ENCODE measurements at places on chromosomes 6 and 20.

- DNase-seq, result no peak
Observed at GRCh38 chr6:75603106-75603420, 1.4 kb downstream of the SENP6 start.

GRCh38 chr20:15794409-15794808, 778.8 kb downstream of the KIF16B start:
- DNase-seq, result no peak

DNA sequence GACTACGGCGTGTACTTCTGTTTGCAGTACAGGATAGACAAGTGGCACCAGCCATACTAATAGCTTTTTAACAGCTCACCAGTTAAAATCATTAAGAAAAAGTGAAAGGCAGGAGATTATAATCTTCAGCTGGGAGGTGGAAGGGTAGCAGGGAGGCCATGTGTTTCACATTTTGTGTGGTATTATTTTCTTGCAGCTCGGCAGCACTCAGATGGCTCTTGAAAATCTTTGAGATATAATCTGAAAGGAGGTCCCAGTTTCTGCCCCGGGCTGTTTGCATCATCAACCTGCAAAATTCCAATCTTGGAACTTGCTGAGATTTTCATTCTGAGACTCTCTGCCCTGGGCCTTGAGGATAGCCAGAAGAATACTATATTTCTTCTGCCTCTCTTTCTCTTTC, 87.5 kb upstream of the HDAC2 start:
- DNase-seq, result no peak

DNA sequence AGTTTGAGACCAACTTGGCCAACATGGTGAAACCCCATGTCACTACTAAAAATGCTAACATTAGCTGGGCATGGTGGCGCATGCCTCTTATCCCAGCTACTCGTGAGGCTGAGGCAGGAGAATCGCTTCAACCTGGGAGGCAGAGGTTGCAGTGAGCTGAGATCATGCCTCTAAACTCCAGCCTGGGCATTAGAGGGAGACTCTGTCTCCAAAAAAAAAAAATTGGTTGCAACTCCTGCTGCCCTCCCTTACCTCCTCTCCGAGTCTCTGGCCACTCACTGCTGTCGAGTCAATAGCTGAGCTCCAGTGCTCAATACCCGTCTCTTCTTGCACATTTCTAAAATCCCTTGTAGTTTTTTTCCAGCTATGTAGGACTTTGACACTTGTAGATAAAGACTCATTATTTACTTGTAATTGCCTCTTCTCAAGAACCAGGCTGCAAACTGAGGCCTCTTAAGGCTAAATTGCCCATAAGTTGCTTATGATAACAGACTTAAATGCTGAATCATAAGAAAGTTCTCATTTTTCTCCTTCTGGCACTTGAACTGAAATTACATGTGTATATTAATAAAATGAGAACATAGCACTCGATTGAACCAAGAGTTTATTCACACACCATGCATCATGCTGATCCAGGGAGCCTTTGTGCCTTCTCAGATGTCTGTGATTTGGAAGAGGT, 13.8 kb downstream of the HECA start:
- DNase-seq, result no peak

GRCh38 chr6:52595000-52595795, 18.3 kb upstream of the TRAM2 start:
- DNase-seq, result peak; percentile 23

GRCh38 chr6:129597023-129597713, 112.8 kb downstream of the ARHGAP18 start:
- no peak for DNase-seq

DNA sequence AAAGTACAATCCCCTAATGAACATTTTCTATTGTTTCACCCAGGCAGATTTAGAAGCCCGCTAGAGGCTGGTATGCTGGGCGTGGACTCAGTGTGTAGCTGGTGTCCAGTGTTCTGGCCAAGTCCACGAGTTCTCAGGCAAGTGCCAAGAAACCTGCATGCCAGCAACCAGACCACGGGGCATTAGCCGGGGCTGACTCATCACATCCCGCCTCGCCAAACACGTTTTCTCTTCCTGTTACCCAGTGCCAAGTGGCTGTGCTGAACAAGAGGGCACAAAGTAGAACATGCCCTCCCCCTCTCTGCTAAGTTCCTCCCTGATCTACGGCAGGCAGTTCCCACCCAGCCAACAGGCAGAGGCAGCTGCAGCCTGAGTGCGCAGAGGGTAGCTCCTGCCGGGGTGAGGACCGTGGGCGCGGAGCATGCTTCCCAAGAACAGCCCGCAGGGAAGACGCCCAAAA, 29.6 kb downstream of the RAMACL start:
- DNase-seq, result no peak

DNA sequence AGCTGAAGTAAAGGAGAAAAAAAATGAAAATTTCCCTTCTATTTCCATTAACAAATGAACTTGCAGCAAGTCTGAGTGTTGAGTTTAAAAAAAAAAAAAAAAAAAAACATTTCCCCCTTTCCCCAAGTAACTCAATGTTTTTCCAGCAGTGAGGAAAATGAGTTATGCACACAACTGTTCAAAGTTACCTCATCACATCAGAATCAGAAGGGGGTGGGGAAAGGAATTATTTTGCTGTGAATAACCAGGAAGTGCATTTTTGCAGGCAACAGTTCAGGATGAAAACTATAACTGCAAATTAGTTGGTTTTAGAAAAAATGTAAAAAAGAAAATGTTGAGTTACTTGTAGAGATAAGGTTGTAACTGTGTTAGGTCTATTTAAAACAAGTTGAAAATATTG, 568.9 kb upstream of the CITED2 start:
- no peak for DNase-seq

DNA sequence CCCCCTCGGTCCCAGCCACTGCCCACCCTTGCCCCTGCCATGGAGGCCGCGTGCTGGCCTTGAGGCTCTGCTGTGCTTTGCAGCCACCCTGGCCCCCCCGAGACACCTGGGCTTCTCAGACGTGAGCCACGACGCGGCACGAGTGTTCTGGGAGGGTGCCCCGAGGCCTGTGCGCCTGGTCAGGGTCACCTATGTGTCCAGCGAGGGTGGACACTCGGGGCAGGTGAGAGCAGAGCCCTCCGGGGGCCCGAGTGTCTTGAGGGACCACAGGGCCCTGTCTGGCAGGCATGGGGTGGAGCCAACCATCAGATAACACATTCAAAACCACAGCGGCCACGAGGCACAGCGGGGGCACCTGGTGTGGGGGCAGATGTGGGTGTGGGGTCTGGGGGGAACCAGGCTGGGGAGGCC, 18.9 kb downstream of the COL20A1 start:
- DNase-seq, result no peak

GRCh38 chr6:11367638-11368199, 135.3 kb upstream of the NEDD9 start:
- DNase-seq, result no peak

All from CD4-positive, CD25-positive, alpha-beta regulatory T cell (primary cell).